ENCODE measurements at places on chromosomes 11 and 22.

DNA sequence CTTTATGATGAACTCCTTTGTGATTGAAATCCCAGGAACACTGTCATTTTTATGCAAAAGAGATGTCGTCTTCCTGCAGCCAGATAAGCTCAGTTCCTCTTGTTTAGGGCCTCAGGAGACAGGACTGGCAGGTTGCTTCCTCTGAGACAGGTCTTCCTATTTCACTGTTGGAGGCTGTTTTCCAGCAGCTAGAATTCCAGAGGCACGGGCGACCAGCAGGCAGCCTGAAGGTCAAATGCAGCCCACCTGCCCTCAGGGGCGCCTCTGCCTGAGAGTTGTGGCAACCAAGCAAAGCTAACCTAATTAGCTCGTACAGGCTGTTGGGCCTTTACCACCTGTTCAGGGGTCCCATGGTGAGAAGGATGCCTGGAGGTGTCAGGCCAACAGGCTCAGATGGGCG, 22.3 kb downstream of the SLC6A5 start:
- no peak for DNase-seq

- no peak for DNase-seq
Observed at GRCh38 chr11:10758957-10759356, 7.9 kb downstream of the CTR9 start.

DNA sequence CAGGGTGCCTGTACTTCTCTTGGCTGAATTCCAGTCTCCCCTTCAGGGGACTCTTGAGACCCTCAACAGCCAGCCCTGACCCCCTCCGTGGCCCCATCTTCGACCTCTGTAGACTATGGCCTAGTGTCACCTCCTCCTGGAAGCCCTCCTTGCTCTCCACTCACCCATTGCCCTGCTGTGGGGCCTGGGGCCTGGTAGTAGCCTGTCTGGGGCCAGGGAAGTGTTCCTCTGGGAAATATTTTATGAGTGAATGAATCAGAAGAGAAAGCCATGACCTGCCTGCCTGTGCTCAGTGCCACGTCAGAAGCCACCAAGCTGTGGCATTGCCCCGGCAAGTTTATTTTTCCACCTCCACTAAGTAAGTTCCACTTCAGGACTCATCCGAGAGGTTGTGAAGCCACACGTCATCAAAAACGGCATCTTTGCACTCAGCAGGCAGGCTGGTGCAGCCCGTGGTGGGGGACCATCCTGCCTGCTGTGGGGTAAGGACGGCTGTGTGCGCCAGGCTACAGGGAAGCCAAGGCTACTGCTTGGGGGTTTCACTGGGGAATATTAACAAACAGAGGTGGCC, 59.6 kb upstream of the PPARA start:
- DNase-seq = no peak

- DNase-seq = no peak
Observed at GRCh38 chr11:131749101-131749500, 378.7 kb downstream of the NTM start.

DNA sequence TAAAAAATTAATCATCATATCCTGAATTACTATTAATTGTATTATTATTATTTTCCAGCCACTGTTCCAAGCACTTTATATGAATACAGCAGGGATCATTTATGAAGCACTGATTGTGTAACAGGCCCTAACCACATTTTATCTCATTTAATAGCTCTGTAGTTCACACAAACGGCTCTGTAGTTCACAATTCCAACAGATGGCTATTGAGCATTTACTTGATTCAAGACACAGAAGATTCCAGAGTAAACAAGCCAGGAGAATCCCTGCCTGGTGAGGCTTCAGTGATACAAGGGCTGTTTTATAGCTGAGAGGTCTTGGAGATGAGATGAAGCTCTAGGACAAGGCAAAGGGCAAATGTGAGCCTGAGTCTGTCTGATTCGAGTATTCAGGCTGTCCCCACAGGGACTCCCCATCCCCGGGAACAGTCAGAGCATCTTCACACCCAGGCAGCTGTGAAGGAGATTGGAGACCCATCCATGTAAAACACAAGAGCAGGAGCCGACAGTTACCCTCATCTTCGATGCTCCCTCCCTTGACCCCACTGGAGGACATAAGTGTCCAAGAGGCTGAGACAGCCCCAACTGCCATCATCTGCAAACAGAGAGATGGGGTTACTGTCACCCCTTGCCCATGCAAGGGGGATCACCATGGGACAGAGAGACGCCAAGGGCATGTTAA, 222.5 kb downstream of the MN1 start:
- DNase-seq = no peak

- no peak for DNase-seq
Observed at GRCh38 chr11:126588630-126589491, 233.4 kb downstream of the ST3GAL4 start.

GRCh38 chr22:24025475-24025874, 14.4 kb downstream of the CABIN1 start:
- no peak for DNase-seq

DNA sequence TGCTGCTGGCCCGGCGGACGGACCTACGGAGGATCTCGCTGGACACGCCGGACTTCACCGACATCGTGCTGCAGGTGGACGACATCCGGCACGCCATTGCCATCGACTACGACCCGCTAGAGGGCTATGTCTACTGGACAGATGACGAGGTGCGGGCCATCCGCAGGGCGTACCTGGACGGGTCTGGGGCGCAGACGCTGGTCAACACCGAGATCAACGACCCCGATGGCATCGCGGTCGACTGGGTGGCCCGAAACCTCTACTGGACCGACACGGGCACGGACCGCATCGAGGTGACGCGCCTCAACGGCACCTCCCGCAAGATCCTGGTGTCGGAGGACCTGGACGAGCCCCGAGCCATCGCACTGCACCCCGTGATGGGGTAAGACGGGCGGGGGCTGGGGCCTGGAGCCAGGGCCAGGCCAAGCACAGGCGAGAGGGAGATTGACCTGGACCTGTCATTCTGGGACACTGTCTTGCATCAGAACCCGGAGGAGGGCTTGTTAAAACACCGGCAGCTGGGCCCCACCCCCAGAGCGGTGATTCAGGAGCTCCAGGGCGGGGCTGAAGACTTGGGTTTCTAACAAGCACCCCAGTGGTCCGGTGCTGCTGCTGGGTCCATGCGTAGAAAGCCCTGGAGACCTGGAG, 74.1 kb downstream of the LRP5 start:
- DNase-seq = no peak

GRCh38 chr11:110340436-110340835, 44.0 kb upstream of the RDX start:
- DNase-seq = no peak

DNA sequence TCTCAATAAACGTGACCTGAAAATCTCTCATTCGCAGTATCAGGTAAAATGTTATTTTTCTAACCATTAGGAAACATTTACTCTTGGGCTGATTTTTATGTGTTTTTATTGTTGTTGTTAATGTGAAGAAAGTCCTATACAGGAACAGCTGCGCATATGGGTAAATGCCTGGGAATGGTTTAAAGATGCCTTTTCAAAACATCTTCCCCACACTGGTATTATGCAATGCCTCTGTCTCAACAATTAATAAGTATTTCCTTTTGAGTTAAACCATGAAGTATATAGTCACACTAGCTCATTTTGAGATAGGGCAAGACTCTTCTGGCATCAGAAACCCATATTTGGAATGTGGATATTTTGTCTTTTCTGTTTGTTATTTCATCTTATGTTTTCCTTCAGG, 13.7 kb upstream of the LIN7C start:
- no peak for DNase-seq

GRCh38 chr11:69122630-69123431, 32.9 kb upstream of the SMIM38 start:
- peak; percentile 81 for DNase-seq

DNA sequence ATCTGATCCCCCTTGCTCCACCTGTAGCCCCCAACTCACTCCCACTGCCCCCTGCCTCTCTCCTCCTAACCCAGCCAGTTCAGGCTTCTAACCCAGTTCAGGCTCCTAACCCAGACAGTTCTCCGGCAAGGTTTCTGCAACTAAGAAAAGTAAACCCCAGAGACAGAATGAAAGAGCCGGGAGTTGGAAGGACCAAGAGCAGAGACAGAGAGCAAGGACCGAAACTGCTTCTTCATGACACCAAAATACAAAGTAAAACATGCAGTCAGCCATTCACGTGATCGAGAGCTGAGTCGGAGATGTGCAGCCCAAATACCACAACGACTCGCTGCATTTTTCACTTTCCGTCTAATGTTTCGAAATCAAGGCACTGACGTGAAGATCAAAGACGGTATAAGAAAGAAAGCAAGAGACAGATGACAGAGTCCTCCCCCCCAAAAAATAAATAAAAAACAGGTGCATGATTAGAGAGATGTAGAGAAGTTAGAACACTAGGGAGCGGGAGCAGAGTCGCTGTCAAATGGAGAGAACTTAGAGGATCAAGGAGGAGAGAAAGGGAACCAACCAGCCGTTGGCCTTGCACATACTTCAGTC, 884 bp downstream of the IL10RA start:
- peak; percentile 88 for DNase-seq

- no peak for DNase-seq
Observed at GRCh38 chr11:132876239-132876638, 656.1 kb downstream of the OPCML start.

- no peak for DNase-seq
Observed at GRCh38 chr11:87820011-87820410, 355.2 kb downstream of the RAB38 start.

GRCh38 chr11:66448523-66448922, 9.9 kb upstream of the MRPL11 start:
- DNase-seq = no peak

GRCh38 chr22:20749453-20749852, 24.5 kb upstream of the SERPIND1 start:
- no peak for DNase-seq

GRCh38 chr11:105468154-105468553, 141.7 kb upstream of the GRIA4 start:
- DNase-seq = no peak

DNA sequence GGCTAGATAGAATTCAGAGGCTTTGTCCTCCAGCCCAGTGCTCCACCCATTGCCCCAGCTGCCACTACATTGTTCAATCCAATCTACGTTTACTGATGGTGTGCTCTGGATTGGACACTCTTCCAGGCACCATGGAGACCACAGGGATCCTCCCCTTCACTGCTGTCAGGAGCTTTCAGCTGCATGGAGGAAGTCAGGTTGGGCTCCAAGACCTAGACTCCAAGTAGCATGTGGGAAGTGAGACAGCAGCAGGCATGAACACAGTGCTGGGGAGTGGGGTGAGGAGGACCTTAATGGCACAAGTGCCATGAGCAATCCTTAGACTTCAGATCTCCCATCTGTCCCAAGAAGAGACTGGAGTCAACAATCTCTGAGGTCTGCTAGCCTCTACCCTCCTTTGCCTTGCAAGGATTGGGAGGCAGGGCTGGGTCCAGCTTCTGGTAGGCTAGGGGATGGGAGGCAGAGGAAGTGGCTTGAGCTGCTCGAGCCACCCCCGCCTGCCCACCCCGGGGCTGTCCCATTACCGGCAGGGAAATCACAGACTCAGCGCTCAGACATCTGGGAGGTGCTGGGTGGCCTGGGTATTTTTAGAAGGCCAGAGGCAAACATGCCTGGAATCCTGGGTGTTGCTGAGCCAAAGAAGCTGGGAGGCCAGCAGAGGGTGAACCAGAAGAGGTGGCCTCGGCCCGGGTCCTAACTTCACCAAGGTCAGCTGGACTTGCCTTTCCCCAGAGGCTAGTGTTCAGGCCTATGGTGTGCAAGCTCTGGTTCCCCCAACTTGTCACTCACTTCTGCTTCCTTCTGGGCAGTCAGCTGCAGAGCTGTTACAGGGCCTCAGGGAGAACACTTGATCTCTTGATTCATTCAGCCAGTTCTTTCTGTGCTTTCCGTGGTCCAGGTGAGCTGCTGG, 15.2 kb upstream of the FCHSD2 start:
- DNase-seq = peak; percentile 63

DNA sequence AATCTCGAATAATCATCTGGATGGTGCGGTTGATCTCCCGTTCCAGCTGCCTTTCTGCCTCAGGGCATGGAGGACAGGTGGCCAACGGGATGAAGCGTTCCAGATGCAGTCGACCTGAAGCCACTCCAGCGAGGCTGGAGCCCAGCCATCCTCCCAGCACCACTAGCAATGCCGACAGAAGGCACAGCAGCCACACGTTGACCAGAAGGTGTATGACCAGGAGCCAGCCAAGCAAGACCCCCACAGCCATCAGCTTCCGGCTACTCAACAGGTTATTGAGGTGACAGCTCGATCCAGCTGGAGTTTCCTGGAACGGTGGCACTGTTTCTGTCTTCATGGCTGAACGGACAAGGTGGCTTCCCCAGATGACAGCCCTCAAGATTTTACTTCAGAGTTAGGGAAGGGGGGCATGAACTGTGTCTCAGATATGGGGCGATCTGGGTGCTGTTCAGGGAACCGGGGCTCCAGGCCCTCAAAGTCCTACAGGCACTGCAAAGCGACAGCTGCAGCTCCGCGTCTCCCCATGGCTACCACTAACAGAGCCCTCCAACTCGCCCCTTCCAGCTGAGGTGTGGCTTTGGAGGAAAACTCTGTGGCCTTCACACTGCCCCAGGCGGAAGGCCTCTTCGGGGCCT, 559 bp downstream of the SNX19 start:
- DNase-seq = peak; percentile 25

GRCh38 chr11:8243458-8243857, 20.2 kb downstream of the LMO1 start:
- DNase-seq = no peak

- peak; percentile 27 for DNase-seq
Observed at GRCh38 chr11:126917531-126918204, 82.9 kb downstream of the KIRREL3 start.

- no peak for DNase-seq
Observed at GRCh38 chr11:89922195-89922660, at the start of gene TRIM49D1. Gene TRIM49D1, minus strand, starts transcription at chr11:89922245. Its CDS starts 4,535 bp downstream, at chr11:89917710.

GRCh38 chr11:20536365-20536764, 63.0 kb upstream of the SLC6A5 start:
- no peak for DNase-seq
